ENCODE measurements at places on chromosomes 6 and 20. TPM values are rescaled to one million over a fixed set of nuclear protein-coding genes. Genes with fewer than 3 reads are reported as not detected.

GRCh38 chr20:39528436-39528835, 566.3 kb downstream of the DHX35 start:
- no peak for DNase-seq

GRCh38 chr6:15423286-15423993, 177.6 kb downstream of the JARID2 start:
- no peak for DNase-seq

DNA sequence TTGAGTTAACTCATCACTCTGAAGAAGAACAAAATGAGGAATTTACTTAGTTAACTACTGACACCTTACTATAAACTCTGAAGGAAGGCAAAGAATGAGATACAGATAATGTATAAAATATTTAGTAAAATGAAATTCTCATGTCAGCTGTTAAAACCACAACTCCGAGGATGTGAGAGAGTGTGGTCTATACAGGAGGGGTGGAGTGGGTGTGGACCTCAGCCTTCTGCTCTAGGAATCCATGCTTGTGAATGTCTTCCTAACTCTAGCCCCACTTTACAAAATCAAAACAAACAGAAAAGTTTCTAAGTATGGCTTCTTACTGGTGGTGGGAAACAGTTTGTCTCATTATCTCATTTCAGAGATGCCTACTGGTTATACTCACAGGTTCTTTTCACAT, 14.2 kb downstream of the PPP1R14C start:
- DNase-seq, result no peak

- no peak for DNase-seq
Observed at GRCh38 chr6:66662721-66663507, 955.9 kb upstream of the EYS start.

DNA sequence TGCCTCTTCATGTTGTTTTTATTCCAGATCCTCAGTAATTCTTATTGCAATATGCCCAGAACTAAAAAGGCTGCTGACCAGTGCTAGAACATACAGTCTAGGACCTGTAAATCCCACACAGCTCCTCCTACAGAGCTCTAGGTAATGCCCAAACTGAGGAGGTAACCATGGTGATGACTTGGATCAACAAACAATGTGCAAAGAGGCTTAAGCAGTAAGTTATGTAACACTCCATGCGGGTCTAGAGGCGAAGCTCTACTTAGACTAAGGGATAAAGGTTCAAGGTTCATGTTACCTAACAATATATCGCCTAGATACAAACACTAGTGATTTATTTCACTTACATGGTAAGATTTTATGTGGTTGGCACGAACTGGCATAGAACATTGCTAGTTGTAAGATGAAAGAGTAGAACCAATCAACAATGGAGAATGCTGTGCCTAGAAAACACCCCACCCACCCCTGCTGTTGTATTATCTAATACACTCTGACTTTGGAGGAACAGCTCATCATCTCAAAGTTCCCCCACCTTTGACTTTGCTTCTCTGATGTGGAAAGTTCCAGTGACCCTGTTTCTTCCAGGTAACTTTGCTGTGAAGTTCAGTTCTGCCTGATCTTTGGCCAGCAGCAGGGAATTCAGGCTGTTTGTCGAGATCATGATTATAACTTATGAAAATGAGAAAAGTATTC, 242.4 kb downstream of the ALDH8A1 start:
- DNase-seq, result no peak

DNA sequence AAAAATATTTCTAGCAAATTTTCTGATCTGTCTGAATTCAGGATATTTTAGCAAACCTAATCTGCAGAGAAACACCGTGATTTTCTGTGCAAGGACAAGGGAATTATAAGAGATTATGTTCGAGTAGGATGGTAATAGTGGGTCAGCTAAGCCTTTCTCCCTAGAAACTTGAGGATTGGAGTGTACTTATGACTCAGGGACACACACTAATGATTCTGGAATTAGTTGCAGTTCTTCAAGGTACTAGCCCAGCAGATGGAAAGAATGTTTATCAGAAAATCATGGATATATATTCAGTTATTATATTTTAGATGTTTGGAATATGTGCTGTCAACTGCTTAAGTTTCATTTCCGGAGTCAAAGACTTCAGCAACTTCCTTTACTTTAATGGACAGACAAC, 177.1 kb upstream of the MAP3K7 start:
- DNase-seq, result no peak

The CCDC28A gene
- 17.1 TPM for total RNA-seq

The TCF15 gene
- total RNA-seq, result not detected

The EPPIN gene
- not detected for total RNA-seq

All from activated naive CD4-positive, alpha-beta T cell treated with anti-CD3 and anti-CD28 coated beads, Interleukin-2, amount 50 U/mL, for 72 hours (primary cell).